ENCODE measurements at places on chromosomes 6 and 20. TPM values are rescaled to one million over a fixed set of nuclear protein-coding genes. Genes with fewer than 3 reads are reported as not detected.
A peak's percentile ranks its signal among the peaks of the same experiment; 100 is the strongest.

The RPL7L1 gene
- 87.1 TPM for total RNA-seq

The GJA10 gene
- total RNA-seq = not detected

GRCh38 chr20:58046311-58046710 is 182.1 kb downstream of the ANKRD60 start:
- no peaks in the 10 kb centered on the region for H3K27me3 ChIP-seq
- no peak overlapping the region for H3K27ac ChIP-seq
- no peaks in the 10 kb centered on the region for H3K36me3 ChIP-seq
- H3K4me1 ChIP-seq = no peaks in the 10 kb centered on the region
- DNase-seq = no peak

- H3K4me3 ChIP-seq = no peak overlapping the region
- no peaks in the 10 kb centered on the region for H3K36me3 ChIP-seq
- H3K4me1 ChIP-seq = no peaks in the 10 kb centered on the region
- no peaks in the 10 kb centered on the region for H3K27me3 ChIP-seq
These were observed 310.4 kb downstream of the HAO1 start for GRCh38 chr20:7629880-7630279.

DNA sequence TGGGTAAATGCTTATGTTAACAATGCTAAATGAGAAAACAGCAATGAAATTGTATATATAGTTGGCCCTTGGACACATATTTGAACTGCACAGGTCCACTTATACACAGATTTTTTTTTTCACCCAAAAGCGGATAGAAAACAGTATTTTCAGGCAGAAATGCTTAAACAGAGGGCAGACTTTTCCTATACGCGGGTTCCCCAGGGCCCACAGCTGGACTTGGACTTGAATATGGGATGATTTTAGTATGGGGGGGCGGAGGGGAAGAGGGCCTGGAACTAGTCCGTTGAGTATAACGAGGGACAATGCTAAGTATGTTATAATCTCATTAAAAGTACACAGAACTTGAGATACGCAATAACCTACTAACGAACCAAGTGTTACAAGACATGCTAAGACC is 1.1 kb upstream of the PRSS35 start:
- no peak overlapping the region for H3K27ac ChIP-seq
- no peak overlapping the region for H3K4me3 ChIP-seq
- no peaks in the 10 kb centered on the region for H3K4me1 ChIP-seq

DNA sequence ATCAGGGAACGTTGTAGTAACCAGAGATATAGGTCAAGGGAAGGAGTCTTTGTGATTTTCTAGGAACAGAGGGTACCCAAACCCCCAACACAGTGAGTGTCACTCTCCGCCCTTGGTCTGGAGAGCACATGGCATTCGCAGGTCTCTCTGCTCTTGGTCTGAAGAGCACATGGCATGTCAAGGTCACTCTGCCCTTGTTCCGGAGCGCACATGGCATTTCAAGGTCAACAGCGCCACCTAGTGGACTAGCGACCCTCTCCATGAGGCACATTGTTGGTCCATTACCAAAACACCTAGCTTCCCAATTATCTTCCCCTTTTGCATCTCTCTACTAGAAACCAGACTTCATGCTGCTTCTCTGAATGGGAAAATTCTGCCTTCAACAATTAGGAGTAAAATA is 260.0 kb downstream of the C6orf118 start:
- DNase-seq = no peak
- no peaks in the 10 kb centered on the region for H3K27me3 ChIP-seq
- no peak overlapping the region for H3K27ac ChIP-seq
- no peaks in the 10 kb centered on the region for H3K36me3 ChIP-seq

GRCh38 chr6:62283365-62283764 is 2.7 kb downstream of the KHDRBS2 start:
- no peaks in the 10 kb centered on the region for H3K36me3 ChIP-seq
- DNase-seq = no peak
- H3K27ac ChIP-seq = no peak overlapping the region
- H3K27me3 ChIP-seq = peaks cover 8% of the 10 kb centered on the region

- H3K36me3 ChIP-seq = no peaks in the 10 kb centered on the region
- no peaks in the 10 kb centered on the region for H3K27me3 ChIP-seq
- H3K4me1 ChIP-seq = no peaks in the 10 kb centered on the region
- H3K27ac ChIP-seq = no peak overlapping the region
- no peak overlapping the region for H3K4me3 ChIP-seq
These were observed 394.6 kb upstream of the JARID2 start for GRCh38 chr6:14851281-14851680.

GRCh38 chr6:33107641-33108040 is 31.9 kb downstream of the HLA-DPB1 start:
- no peaks in the 10 kb centered on the region for H3K27me3 ChIP-seq
- no peak overlapping the region for H3K4me3 ChIP-seq
- H3K27ac ChIP-seq = no peak overlapping the region
- H3K4me1 ChIP-seq = no peaks in the 10 kb centered on the region
- no peaks in the 10 kb centered on the region for H3K36me3 ChIP-seq

DNA sequence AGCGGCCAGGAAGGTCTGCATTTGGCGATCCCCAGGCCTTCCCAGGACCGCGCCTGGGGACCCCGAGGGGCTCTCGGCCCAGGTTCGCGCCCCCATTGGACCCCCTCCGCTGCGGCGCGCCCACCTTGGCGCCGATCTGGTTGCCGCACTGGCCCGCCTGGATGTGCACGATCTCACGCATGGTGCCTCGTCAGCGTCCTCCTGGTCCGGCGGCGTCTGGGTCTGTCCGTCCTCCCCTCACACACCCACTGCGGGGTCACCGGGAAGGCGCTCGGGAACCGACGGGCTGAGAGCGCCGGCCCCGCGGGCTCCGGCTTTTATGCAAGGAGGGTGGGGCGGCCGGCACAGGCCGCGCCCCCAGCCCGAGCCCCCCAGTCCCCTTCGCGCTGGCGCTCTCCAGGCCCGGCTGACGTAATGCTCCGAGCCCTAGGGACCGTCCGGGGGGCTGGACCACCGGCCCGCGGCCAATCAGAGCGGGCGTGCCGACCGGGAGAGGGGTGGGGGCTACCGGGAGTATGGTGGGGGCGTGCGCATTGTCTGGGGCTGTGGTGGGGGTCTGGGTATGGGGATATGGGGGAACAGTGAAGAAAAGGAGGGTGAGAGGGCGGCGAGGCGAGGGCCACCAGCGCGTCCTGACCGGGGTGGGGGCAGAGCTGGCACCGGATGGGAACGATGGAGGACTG is at the start of gene TUBB2B:
TSS of gene TUBB2B (minus strand) at position 291 of the 683 bp plus-strand sequence. CDS start at position 181, 110 bp downstream.
- peak within 1 kb of the TSS; percentile 44 for H3K4me3 ChIP-seq
- peaks cover 67% of the 10 kb centered on the region for H3K27me3 ChIP-seq
- no peak for DNase-seq
- H3K4me1 ChIP-seq = peaks cover 27% of the 10 kb centered on the region
